ENCODE measurements at places on chromosomes 13 and 19. TPM values are rescaled to one million over a fixed set of nuclear protein-coding genes. Genes with fewer than 3 reads are reported as not detected.

- no peak for DNase-seq
Measured at GRCh38 chr19:2083174-2083854, 12.8 kb downstream of the MOB3A start.

The NLRP9 gene
- polyA plus RNA-seq, result 0.02 TPM

GRCh38 chr13:113327391-113327765 lies 30.3 kb downstream of the LAMP1 start:
- no peak for DNase-seq

DNA sequence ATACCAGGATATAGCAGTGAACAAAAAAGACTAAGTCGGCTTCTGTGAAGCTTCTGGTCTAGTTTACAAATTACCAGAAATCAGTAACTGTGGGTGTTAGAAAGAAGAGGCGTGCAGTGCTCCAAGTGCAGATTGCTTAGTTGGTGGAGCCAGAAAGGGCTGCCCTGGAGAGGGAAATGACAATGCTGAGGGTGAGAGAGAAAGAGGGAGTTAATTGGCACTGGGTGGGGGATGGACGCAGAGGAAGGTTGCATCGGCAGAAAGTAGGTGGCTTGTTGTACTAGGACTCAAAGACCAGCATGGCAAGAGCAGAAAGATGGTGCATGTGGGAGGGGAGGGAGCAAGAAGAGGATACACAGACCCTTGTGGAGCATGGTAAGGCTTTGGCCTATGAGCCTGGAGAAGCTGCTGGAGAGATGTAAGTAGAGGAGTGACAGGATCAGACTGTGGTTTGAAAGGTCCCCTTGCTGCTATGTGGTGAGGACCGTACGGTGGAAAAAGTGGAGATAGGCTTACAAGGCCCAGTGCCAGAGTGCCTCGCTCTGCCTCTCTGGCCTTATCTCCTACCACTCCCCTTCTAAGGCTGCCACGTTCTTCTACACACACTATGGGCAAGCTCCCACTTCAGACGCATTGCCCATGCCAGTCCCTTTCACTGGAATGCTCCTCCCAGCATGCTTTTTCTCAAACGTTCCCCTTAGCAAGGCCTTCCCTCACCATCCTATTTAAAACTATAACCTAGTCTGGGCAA lies 13.5 kb downstream of the SMG9 start:
- DNase-seq, result no peak

DNA sequence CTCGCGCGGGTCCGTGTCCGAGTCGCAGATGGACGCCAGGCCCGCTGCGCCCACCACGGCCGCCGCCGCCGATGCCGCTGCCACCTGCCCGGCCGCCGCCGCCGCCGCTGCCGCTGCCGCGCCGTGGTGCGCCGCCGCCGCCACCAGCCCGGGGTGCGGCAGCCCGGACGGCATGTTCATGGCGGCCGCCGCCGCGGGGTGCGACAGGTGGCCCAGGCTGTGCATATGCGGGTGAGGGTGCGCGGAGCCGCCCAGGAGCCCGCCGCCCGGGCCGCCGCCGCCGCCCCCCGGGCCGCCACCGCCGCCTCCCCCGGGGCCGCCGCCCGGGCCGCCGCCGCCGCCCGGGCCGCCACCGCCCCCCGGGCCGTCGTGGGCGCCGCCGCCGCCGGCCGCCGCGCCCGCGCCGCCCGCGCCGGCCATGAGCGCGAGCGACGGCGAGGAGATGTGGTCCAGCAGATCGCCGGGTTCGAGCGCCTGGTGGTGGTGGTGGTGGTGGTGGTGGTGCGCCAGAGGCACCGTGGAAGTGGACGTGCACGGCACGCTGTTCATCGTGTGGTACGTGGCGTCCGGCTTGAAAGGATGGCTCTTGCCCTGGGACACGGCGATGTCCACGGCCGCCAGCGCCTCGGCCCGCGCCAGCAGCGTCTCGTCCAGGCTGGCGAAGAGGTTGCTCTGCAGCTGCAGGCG lies 1.3 kb downstream of the POU4F1 start:
- DNase-seq, result no peak

- DNase-seq, result no peak
Measured at GRCh38 chr13:106691341-106691740, 123.4 kb upstream of the ARGLU1 start.

DNA sequence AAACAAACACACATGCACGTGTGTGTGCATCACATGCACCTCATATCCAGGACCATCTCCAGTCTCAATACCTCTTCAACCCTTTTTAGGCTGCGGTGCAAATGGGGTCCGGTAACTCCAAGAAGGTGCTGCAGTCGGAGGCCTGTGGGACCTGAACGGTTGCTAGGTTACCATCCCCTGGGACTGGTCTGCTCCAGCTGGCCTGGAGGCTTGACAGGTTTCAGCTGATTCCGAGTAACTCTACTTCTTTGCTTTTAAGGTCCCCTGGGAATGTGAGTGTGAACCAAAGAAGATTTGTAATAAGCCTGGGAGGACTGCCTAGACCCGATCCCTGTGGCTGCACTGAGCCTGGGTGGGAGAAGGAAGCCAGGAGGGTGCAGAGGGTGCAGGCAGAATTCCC lies 117.5 kb downstream of the CCNA1 start:
- DNase-seq, result no peak

The KLK15 gene
- polyA plus RNA-seq, result 0.11 TPM

DNA sequence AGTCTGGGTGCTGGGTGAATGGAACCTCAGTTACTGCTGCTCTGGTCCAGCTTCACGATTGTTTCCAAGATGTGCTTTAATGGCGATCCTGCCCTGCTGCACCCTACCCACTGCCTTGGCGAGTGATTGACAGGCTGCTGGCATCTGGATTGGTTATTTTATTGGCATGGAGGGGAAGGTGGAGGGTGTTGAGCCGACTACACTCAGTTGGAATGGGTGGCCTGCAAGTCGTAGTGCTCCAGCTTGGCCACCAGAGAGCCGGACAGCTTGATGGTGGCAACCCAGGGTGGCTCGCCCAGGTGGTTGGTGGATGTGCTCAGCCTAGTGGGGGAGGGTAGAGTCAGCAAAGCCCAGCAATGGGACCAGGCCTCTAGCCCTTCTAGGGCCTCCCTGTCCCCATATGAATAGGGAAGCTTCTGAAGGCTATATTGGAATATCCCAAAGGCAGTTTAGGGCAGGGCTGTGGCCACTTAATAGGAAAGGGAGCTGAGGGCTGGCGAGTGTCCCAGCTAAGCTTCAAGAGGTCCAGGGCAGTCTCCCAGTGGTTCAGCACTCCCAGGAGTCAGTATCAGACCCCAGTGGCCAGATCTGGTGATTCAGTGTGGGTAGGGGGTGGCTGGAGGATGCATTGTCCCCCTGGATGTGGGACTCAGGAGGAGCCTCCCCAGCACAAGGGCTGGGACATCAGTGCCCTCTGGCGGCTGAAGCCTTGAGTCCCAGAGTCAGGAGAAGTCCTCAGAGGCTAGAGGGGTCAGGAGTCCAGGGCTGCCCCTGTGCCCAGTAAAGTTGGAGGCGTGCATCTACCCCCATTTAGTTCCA lies 3.4 kb downstream of the GGN start:
- no peak for DNase-seq

The RASAL3 gene
- polyA plus RNA-seq, result 68.1 TPM

The FFAR1 gene
- polyA plus RNA-seq, result 0.05 TPM

The FPR1 gene
- 4.7 TPM for polyA plus RNA-seq

GRCh38 chr13:98020271-98020670 lies 66.8 kb downstream of the IPO5 start:
- no peak for DNase-seq

DNA sequence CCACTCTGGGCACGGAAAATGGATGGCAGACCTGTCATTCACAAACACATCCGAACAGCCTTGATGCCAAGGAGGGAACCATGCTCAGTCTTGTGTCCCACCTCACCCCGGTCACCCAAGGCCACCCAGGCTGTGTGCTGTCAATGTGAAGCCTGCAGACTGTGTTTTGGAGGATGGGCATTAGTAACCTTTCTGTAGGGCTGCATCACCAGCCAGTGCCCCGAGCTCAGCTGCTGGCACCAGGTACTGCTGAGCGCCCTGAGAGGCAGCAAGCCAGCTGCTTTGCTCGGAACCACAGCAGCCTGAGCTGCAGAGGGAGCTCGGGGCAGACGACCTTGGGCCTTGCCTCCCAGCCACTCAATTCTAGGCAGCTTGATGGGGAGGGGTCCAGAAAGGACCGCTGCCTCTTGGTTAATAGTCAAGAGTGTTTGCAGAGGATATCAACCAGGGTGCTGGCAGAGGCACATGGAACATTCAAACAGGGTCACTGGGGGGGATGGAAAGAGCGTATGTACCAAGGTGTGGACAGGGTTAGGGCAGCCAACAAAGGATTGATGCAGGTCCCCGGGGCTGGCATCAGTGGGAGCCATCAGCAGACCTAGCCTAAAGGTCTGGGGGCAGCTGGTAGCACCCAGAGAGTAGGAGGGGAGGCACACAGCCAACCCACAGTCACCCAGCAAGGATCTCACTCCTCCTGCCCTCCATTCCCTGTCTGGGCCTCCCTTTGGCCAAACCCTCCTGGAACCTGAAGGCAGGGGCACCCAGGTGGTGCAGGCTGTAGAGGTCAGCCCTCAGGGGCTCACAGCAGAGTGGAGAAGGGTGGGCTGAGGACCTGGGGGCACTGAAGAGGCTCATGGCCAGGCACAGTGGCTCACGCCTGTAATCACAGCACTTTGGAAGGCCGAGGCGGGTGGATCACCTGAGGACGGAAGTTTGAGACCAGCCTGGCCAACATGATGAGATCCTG lies 8.1 kb downstream of the VSTM2B start:
- no peak for DNase-seq

GRCh38 chr13:78341032-78341431 lies 262.3 kb downstream of the POU4F1 start:
- no peak for DNase-seq

DNA sequence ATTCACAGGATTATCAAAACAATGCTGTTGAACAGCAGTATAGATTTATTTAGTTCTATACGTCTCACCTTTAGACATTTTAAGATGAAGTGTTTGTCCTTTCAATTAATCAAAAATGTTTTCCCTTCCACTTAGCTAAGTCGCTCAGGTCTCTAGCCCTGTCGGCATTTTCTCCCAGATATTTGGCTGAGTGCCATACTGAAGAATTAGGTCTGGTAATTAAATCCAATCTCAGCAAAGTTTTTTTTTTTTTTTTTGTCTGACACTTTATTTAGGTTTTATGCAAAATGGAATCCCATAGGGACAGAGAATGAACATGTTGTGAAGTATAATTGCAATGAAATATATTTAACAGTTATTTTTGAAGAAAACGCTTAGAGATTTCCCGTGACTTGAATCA lies 44.1 kb downstream of the RFC3 start:
- no peak for DNase-seq

The ZNF888 gene
- polyA plus RNA-seq, result 6.1 TPM

GRCh38 chr19:8363803-8364771 lies at the start of gene ANGPTL4:
Gene ANGPTL4 (plus strand): TSS chr19:8364155. CDS start chr19:8364322, 167 bp downstream.
- no peak for DNase-seq

The FFAR2 gene
- 1.1 TPM for polyA plus RNA-seq

The FXYD7 gene
- 1.9 TPM for polyA plus RNA-seq

GRCh38 chr13:24178847-24179485 lies 18.4 kb downstream of the SPATA13 start:
- no peak for DNase-seq

- DNase-seq, result no peak
Measured at GRCh38 chr13:27977476-27978300, 8.6 kb upstream of the CDX2 start.

The NRTN gene
- polyA plus RNA-seq, result 4.0 TPM

DNA sequence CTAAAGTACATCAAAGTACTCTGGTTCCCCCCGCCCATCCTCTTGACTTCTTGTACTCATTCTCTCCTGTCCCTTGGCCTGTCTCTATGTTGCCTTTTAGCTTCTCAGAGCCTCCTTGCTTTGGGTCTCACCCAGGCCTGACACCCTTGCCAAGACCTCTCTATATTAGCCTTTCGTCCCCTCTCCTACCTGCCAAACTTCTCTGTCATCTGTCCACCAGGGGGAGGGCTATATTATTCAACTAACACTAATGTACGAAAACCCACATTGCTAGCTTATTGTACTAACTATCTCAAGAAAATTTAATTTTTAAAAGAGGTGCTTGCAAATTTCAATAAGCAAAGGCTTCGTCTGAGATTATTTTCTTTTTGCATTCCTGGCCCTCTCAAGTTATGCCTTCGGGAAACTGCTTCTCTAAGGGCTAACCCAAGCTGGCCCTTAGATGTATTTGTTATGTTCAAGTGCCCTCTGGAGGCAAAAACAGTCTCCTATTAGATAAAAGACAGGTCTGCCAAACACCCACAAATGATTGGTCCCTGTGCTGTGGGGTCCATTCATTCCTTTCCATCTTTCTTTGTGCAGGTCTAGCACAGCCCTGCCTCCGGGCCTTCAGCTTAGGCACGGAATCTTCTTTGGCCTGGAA lies 6.3 kb upstream of the MRPS31 start:
- peak; percentile 41 for DNase-seq

GRCh38 chr13:43132911-43133310 lies 109.5 kb downstream of the DNAJC15 start:
- no peak for DNase-seq

DNA sequence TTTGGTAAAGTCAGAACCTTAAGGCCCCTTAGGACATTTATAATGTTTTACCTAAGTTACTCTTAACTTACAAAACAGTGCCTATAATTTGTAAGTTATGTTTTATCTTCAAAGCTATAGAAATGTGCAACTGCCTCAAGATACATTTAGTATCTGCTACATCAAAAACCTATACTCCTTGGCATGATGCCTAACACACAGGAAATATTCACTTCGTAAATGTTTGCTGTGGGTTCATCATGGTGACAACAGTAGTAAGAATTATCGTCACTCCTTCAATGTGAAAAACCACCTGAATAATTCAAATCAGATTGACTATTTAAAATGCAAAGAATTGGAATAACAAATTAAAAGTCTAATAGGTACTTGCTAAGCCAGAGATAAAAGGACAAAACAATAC lies 184.1 kb downstream of the DIAPH3 start:
- no peak for DNase-seq

- DNase-seq, result no peak
Measured at GRCh38 chr13:73767191-73767741, 366.9 kb downstream of the KLF12 start.

DNA sequence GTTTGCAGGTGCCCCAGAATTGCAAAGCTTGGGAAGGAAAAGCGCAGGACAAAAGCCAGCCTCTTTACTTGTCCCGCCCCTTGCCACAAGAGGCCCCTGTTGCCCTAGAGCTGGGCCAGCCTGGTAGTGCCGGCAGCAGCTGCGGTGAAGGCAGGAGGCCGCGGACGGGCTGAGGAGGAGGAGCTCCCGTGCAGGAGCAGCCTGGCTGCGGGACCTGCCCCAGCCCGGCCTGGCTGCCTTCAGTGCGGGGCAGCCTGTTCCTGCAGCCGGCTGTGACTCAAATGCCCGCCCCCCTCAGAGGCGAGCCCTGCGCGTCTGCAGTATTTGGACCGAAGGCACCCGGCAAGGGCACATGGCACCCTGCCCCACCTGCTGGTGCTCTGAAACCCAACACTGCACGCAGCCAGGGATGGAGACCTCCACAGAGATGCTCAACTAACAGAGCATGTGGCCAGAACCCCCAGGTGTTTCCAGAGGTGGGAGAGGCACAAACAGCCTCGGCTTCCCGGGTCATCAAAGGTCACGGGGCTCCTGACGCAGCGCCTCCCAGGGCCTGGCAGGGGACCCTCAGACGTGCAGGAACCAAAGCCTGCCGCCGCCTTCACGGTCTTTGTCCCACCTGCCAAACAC lies 29.7 kb downstream of the NAXD start:
- DNase-seq, result peak; percentile 37

The CFAP97D2 gene
- polyA plus RNA-seq, result 0.34 TPM

The ZIC5 gene
- polyA plus RNA-seq, result 0.07 TPM

- DNase-seq, result peak; percentile 74
Measured at GRCh38 chr19:3108775-3109174, 14.6 kb downstream of the GNA11 start.

GRCh38 chr13:113562844-113563243 lies 21.7 kb upstream of the TFDP1 start:
- no peak for DNase-seq

The IGSF23 gene
- 0.14 TPM for polyA plus RNA-seq

- DNase-seq, result no peak
Measured at GRCh38 chr19:3521104-3521445, 15.0 kb downstream of the FZR1 start.
